Mucosa of descending colon (tissue), 3 donors: ENCODE measurements at places on chromosomes 13 and 19. TPM values are rescaled to one million over a fixed set of nuclear protein-coding genes. Genes with fewer than 3 reads are reported as not detected.

DNA sequence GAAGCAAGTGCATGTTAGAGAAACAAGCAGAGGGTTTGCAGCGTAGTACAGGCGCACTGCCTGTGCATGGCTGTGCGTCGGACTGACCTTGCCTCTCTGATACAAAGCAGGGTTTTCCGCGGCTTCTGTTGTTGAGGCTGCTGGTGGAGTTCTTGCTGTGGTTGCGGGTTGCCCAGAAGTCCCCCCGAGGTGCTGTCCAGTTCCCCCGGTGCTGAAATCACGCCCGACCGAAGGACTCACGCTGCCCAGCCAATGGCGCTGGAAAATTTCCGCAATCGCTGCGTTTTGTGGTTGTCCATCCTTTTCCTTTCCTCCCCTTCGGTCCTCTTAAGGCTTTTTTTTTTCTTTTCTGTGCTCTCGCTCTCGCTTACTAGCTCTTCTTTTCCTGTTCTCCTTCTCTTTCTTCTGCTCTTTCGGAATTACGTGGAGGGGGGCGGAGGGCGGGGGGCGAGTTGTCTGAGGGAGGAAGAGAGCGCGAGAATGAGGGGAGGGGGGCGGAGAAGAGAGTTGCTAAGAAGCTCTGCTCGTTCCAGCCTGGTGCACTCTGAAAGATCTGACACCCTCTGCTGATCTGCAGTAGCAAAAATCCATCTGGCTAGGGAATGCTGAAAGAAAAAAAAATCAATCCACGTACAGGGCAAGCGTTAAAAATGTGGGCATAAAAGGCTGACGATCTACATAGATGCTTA is at the start of gene SLITRK1:
TSS of gene SLITRK1 (minus strand) at position 558 of the 689 bp plus-strand sequence. CDS start 967 bp downstream, outside the sequence.
- DNase-seq = no peak

- no peak for DNase-seq
Measured at GRCh38 chr19:39155114-39155700, 29.6 kb downstream of the PAK4 start.

- DNase-seq = no peak
Measured at GRCh38 chr13:108929532-108930206, 300.3 kb downstream of the MYO16 start.

DNA sequence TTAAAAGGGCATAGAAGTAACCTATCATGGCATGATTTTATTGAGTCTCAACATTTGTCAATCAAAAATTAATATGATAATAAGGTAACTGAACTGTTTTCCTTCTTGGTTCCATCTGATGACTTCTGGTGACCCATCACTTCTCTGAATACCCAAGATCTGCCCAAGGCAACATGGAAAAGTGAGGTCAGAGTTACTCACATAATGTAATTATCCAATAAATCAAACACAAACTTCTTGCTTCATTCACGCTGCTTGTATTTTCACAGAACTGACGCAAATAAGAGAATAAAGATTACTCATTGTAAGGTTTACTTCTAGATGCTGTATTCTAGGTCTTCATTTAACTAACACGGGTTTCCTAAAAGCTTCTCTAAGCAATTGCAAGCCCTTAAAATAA is 361.6 kb downstream of the RBM26 start:
- no peak for DNase-seq

DNA sequence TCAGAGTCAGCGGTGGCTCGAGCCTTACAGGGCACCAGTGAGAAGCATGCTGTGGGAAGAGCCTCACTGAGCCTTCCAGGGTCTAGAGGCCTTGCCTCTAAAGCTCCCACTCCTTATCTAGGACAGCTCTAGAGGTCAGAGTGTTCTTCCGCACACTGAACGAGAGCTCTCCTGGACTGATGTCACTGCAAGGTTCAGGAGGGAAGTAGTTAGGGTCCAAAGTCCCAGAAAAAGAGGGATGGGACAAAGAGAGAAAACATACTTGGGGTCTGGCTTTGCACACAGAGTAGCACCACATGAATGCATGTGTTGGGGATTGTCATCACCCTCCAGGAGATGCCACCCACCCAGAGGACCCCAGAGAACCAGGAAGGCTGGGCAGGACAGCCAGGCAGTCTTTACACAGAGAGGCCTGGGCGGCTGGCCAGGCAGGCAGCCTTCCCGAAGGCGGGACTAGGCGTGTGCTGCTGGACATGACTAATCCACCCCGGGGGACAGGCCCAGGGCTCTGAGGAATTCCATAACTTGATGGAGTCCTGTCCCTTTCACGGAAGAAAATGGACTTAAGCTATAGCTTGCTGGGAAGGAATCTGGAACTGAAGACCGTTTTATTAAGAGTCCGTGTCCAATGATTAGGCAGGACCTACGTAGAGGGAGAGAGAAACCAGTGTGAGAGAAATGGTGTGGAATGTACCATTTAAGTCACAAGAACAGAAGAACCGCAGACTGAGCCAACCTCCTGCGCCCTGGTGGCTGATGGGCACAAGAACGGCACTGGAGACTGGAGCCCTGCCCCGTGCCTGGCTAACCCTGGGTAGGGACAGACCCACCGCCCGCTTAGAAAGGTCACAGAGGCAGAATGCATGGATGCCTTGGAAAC is 16.6 kb upstream of the EPHX3 start:
- peak; percentile 77 for DNase-seq

DNA sequence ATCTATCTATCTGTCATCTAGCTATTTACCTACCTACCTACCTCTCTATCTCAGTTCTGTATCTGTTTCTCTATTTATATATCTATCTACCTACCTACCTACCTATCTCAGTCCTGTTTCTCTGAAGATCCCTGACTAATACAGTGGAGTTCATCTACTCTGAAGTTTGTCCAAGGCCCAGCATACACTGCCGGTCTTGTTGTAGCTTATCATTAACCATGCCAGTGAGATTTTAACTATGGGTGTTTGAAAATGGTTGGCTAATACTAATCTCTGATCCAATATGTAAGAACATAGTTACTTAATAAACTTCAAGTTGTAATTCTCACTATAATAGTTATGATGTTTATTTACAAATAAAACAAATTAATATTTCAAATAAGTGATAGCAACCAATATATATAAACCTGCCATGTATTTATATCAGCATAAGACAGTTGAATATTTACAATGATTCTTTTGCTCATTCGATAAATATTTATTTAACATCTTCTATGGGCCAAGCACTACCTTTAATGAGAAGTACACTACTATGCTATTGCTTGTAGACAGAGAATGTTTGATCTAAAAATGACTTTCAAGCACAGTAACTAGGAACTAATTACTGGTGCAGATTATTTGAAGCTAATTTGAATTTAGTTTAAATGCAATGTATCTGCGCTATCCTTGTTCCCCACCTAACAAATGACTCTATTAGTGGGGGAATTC is 242.1 kb downstream of the KLF5 start:
- DNase-seq = no peak

DNA sequence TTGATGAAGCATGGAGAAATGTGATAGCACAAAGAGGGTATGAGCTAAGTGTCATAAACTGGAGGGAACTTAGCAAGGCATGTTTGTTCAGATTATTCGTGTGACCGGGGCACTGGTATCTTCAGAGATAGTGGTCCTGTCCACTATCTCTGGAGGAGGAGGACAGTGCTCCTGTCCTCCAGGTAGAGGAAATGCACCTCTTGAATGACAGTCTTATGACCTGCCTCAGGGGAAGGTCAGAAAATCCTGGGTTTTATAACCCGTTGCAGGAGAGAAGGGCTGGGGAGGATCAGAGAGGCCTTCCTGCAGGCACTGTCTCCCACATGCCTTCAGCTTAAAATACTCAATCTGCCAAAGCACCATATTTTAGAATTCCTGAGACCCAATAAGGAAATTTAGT is 213.5 kb upstream of the UBL3 start:
- DNase-seq = no peak

DNA sequence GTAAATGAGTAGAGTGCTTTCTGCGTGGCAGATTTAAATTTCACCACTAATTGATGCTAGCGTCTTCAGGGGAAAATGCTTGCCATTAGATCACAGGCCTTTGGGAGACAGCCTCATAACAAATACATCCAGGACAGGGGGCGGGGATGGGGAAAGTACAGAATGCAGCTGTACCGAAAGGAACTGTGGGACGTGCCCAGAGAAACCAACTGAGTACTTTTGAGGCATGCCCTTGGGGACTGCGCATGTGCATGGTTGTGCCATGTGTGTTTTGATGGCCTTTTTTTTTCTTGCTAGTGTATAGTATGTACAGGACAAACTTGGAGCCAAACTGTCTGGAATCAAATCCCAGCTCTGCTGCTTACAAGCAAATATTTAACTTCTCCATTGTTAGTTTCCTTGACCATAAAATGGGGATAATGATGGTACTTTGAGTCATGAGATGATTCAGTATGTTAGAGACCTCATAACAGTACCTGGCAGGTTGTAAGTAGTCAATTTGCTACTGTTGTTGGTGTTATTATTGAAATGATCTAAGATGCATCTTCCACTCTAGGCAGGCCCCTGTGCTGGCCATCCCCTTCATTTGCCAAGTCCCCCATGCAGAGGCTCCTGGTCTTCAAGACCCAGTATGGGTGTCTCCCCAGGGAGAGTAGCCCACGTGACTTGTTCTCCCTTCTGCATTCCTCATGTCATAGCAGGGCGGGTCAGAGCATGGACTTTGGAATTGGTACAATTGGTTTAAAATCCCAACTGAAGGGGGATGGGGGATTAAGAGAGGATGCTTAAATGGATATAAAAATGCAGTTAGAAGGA is 68.3 kb upstream of the NPAS1 start:
- peak; percentile 83 for DNase-seq

DNA sequence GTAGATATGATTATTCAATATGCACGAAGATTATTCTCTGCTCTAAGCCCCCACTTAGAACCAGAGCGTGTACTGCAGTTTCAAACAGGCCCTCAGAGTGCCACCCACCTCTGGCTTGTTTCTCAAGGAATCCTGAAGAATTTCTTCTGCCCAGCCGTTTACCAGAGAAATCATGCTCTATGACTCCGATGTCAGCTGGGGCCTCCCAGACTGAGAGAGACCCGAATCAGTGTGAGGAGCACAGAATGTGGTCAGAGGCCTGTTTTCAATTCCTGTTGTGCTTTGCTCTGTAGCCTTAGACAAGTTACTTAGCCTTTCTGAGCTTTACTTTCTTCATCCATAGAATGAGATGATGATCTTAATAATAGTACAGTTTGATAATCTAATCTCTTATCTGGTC is 5.5 kb downstream of the PNMA8C start:
- DNase-seq = no peak

DNA sequence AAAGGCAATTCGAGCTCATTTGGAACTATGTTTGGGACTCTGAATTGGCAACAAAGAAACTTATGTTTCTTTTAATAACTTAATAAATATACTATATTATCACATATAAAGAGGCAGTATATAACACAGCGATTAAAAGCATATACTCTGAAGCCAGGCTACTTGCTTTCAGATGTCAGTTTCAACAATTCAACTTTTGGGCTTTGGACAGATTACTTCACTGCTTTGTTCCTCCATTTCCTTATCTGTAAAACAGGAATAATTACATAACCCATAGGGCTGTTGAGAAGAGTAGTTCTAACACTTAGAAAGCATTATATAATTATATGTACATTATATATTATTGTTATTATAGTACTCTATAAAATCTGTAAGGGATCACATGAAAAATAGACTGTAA is 107.2 kb downstream of the EDNRB start:
- DNase-seq = no peak

- DNase-seq = no peak
Measured at GRCh38 chr19:2221250-2221831, 14.8 kb downstream of the PLEKHJ1 start.

GRCh38 chr19:53553865-53554791 is 16.2 kb downstream of the ZNF331 start:
- DNase-seq = peak; percentile 72

DNA sequence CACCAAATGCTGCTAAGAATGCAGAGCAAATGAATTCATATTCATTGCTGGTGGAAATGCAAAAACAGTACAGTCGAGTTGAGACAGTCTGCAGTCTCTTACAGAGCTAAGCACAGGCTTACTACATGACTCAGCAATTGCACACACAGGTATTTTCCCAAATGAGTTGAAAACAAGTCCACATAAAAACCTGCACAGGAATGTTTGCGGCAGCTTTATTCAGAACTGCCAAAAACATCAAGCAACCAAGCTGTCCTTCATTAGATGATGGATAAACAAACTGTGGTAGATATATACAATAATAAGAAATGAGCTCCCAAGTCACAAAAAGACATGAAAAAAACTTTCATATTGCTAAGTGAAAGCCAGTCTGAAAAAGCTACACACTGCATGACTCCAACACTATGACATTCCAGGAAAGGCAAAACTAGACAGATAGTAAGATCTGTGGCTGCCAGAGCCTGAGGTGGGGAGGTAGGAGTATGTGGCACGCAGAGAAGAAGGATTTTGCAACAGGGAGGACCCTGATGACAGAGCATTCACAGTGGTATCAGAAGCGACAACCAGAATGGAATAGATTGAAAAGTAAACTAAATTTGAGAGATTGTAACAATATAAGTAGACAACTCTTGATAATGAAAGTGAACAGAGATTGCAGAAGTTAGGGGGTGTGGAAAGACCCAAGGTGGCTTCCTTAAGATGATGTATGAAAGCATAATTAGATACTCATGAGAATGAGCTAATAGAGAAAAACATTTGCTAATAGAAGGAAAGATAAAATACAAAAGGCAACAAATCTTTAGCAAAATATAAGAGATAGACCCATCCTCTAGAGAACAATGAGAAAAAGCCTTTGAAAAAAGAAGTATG is 52.7 kb downstream of the TSC22D1 start:
- DNase-seq = no peak

DNA sequence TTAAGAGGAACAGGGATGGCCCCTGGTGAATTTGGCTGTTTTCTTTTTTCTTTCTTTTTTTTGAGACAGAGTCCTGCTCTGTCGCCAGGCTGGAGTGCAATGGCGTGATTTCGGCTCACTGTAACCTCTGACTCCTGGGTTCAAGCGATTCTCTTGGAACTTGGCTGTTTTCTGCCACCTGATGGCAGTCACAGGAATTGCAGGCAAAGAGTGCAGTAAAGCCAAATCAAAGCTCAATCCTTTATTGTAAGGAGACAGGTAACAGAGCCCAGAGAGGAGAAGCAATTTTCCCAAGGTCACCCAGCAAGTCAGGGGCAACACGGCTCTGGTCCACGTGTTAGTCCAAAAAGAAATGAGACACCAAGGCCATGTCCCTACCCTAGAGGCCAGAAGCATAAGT is 6.2 kb downstream of the TINCR start:
- no peak for DNase-seq

The KCNC3 gene
- total RNA-seq = 1.5 TPM

The POLR1G gene
- total RNA-seq = 4.1 TPM

The CCL25 gene
- total RNA-seq = not detected

The WDR87 gene
- total RNA-seq = not detected

The ZNF350 gene
- total RNA-seq = 21.8 TPM

The KLHL1 gene
- total RNA-seq = 0.25 TPM
